Progenitor cell of endocrine pancreas (in vitro differentiated cells): ENCODE measurements at places on chromosomes 7 and 10.

DNA sequence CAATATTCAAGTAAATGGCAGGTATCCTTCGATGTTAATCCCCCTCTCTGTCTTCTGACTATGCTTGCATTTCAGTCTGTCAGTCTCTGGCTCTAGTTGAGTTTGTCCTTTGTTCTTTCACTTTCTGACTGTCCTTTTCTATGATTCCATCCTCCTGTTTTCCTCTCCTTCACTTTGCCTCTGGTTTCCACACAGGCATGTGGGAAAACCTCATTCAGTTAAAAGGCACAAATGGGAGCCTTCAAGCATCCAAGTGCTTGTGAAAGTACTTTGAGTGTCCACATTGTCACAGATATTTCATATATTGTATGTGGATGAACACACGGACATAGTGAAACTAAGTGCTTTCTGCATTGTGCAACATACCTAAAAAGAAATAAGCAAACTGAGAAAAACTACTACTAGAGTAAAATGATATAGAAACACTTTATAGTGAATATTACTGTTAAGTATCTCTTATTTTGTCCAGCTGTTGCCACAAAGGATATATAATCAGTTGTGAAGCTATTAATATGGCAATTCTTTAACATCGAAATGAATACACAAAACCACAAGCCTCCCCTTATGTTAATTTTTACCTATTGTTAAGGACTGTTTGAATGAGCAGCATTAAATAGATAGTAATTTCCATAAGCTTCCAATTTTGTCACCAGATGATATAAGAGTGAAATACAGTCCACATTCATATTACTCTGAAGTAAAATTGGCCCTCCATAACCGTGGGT, 71.7 kb downstream of the NRBF2 start:
- H3K27me3 ChIP-seq = no peaks in the 10 kb centered on the region
- peaks cover 18% of the 10 kb centered on the region for H3K36me3 ChIP-seq
- peaks cover 3% of the 10 kb centered on the region for H3K4me1 ChIP-seq

DNA sequence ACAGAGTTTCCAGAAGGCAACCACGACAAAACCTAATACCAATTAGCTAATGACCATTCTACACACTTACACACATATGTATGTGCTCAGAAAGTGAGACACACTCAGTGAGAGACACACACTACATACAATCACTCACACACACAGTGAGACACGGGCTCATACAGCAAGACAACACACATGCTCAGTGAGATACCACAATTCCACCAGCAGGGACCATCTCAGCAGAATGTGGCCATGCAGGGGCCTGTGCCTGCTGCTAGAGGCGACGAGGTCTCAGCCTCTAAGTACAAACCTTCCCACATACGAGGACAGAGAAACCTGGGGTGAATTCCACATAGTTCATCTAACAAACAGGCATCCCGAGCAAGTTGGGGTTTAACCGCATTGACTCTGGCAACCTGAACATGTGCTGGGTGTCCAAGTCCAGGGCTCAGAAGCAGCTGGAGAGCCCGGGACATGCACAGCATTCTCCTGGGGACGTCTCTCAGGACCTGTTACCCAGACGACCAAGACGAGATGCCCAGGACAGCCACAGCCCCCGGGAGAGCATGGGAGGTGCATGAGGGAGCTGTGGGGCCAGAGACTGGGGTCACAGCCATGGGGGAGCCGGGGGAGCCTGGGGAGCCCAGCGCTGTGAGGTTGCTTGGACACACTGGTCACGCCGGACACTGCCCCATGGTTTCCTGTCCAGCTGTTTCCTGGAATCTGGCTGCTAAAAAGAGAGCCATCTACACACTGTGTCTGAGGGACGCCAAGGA, 523.6 kb downstream of the PTPRN2 start:
- H3K4me1 ChIP-seq = no peaks in the 10 kb centered on the region
- no peak overlapping the region for H3K27ac ChIP-seq
- DNase-seq = no peak
- H3K36me3 ChIP-seq = no peaks in the 10 kb centered on the region
- no peaks in the 10 kb centered on the region for H3K27me3 ChIP-seq
- H3K4me3 ChIP-seq = no peak overlapping the region

- peak; percentile 39 for DNase-seq
- H3K36me3 ChIP-seq = peaks cover 1% of the 10 kb centered on the region
- peak overlapping the region; percentile 90 for H3K27ac ChIP-seq
- peaks cover 5% of the 10 kb centered on the region for H3K4me1 ChIP-seq
- H3K4me3 ChIP-seq = peak overlapping the region; percentile 89
These were observed 639 bp downstream of the DYDC2 start for GRCh38 chr10:80356989-80357850.

DNA sequence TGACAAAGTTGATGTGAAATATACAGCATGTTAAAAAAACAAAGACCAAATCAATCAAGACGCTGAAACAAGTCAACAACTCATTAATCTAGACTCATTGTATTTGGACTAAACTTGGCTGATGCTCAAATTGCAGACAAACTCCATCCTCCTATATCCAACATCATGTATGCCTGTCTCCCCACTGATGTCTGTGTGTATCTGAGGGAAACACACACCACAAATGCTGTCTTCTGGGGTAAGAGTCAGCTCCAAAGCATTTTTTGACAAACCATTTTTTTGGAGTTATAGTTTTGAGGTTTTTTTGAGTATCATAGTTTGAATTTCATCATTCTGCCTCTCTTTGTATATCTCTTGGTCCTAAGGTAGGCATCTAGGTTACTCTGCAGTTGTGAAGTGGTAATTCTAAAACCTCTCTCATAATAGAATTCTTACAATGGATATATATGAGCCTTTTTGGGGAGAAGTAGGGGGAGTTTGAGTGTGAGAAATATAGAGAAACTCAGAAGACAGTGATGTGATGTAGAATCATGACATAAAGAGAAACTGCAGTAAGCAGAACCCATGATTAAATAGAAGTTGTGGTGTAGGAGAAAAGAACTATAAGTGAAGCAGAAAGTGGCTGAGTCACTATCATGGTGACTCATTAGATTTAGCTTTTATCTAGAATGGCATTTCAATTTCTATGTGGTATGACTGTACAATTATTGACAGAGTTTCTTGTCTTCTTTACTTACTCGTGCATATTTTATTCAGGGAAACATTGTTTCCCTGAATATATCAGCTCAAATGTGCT, 1531.1 kb upstream of the LRRTM3 start:
- no peak overlapping the region for H3K4me3 ChIP-seq
- H3K27me3 ChIP-seq = no peaks in the 10 kb centered on the region
- no peaks in the 10 kb centered on the region for H3K4me1 ChIP-seq
- no peak overlapping the region for H3K27ac ChIP-seq
- DNase-seq = no peak

DNA sequence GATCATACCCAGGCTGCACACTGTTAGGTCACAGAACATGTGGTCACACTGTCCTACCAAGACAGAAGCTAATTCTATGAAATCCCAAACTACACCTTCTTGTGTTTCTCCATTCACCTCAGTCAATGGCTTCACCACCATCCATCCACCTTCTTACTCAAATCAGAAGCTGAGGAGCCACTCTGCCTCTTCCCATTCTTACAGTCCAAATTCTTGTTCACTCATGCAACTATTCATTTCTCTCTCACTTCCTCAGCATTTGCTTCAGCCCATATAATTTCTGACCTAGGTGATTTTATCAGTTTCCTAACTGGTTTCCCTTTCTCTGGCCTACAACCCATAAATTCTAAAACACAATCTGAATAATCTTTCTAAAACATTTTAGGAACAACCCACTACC, 229.2 kb downstream of the LRRN3 start:
- no peak overlapping the region for H3K4me3 ChIP-seq
- H3K27ac ChIP-seq = no peak overlapping the region
- H3K4me1 ChIP-seq = no peaks in the 10 kb centered on the region
- DNase-seq = no peak
- H3K36me3 ChIP-seq = no peaks in the 10 kb centered on the region
- no peaks in the 10 kb centered on the region for H3K27me3 ChIP-seq

DNA sequence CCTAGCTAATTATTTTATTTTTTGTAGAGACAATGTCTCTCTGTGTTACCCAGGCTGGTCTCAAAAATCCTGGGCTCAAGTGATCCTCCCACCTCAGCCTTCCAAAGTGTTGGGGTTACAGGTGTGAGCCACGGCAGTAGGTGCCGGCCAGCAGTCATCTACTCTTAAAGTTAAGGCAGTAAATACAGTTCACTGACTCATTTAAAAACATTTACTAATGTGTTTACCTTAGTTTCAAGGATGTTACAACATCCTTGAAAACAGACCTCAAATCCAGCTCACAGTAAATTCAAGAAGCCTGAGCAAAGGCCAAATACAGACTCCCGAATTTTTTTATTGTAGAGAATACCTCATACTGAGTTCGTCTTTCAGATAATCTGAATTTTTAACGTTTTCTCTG, 29.6 kb upstream of the ABCB4 start:
- no peak for DNase-seq
- no peaks in the 10 kb centered on the region for H3K36me3 ChIP-seq
- no peak overlapping the region for H3K4me3 ChIP-seq
- no peak overlapping the region for H3K27ac ChIP-seq
- no peaks in the 10 kb centered on the region for H3K4me1 ChIP-seq
- H3K27me3 ChIP-seq = no peaks in the 10 kb centered on the region

GRCh38 chr7:75635036-75635435, 103.7 kb downstream of the HIP1 start:
- no peak overlapping the region for H3K27ac ChIP-seq
- no peak overlapping the region for H3K4me3 ChIP-seq
- no peak for DNase-seq
- H3K4me1 ChIP-seq = peaks cover 19% of the 10 kb centered on the region
- peaks cover 8% of the 10 kb centered on the region for H3K36me3 ChIP-seq

- no peak overlapping the region for H3K27ac ChIP-seq
- H3K27me3 ChIP-seq = peaks cover 48% of the 10 kb centered on the region
- no peak overlapping the region for H3K4me3 ChIP-seq
- peaks cover 10% of the 10 kb centered on the region for H3K4me1 ChIP-seq
- no peaks in the 10 kb centered on the region for H3K36me3 ChIP-seq
These were observed 12.4 kb upstream of the CALML3 start for GRCh38 chr10:5512331-5512730.

GRCh38 chr10:126337251-126337810, 50.9 kb downstream of the ADAM12 start:
- H3K27me3 ChIP-seq = peaks cover 34% of the 10 kb centered on the region
- no peaks in the 10 kb centered on the region for H3K4me1 ChIP-seq
- no peak for DNase-seq

DNA sequence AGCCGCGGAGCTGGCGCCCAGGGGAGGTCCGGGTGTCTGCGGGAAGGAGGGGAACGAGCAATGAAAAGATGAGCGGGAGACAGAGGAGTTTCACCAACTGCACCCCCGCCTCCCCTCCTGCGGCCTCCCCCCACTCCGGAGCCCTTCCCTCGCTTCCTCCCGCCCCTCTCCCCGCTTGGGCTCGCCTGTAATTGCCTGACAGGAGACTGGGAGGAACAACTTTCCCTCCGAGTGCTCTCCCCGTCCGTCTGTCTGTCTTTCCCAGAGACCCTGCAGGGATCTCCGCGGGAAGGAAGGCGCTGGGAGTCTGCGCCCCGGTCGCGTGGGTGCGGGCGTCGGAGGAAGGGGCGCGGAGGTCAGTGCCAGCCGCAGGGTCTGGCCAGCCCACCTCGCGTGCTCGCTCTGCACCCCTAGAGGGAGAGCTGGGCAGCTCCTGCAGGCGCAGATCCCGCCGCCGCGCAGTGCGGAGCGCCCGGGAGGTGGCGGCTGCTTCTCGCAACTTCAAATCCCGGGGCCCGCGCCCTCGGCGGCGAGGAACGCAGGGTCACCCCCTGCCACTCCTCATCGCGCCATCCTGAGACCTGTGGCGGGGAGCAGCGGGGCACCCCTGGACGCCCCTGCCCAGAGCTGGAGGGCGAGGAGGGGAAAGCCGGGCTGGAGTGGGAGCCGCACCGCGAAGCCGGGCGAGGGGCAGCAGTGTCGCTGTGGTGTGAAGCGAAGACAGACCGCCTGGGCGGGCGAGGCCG, 511 bp upstream of the NRP1 start:
- peaks cover 33% of the 10 kb centered on the region for H3K4me1 ChIP-seq
- H3K36me3 ChIP-seq = no peaks in the 10 kb centered on the region
- peaks cover 10% of the 10 kb centered on the region for H3K27me3 ChIP-seq

- H3K36me3 ChIP-seq = no peaks in the 10 kb centered on the region
- no peak overlapping the region for H3K4me3 ChIP-seq
- H3K4me1 ChIP-seq = no peaks in the 10 kb centered on the region
- DNase-seq = no peak
- no peak overlapping the region for H3K27ac ChIP-seq
- H3K27me3 ChIP-seq = peaks cover 11% of the 10 kb centered on the region
These were observed 94.6 kb upstream of the FAM180A start for GRCh38 chr7:135843214-135843613.

DNA sequence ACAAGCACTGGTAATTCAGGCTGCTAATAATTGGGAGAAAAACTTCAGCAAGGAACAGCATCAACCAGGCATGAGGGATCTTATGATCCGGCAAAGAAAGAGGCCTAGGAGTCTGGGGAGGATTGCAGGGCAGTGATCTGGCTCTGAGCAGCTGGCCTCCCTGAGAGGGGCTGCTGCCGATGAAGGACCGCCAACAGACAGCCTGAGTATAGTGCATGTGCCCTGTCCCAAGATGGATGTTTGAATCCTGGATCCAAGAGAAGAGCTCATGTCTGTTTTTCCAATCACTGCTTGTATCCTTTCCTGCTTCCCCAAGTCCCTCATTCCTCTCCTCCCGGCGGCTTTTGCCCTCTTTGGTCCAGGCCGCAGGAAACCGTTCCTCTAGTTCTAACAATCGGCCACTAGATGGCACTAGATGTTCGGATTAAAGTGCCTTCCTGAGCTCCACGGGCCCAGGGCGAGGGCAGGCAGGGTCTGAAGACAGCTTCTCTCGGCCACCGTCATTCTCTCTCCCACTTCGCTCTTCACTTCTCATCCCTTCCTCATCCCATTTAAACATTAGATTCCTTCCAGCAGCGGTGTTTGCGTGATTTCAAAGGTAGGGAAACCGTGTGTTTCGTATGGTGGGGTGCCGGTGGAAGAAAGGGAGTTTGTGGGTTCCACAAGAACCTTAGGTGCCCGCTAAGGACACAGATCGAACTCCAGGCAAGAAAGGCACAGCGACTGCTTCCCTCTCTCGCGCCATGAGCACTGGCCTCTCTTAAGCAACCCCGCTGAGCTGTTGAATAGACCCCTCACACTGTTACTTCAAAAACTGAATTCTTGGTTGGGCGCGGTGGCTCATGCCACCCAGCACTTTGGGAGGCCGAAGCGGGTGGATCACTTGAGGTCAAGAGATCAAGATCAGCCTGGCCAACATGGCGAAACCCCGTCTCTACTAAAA, 82.4 kb downstream of the ADCYAP1R1 start:
- peak overlapping the region; percentile 8 for H3K27ac ChIP-seq
- peaks cover 2% of the 10 kb centered on the region for H3K4me1 ChIP-seq
- no peaks in the 10 kb centered on the region for H3K36me3 ChIP-seq
- peaks cover 6% of the 10 kb centered on the region for H3K27me3 ChIP-seq
- DNase-seq = peak; percentile 71
- peak overlapping the region; percentile 16 for H3K4me3 ChIP-seq

DNA sequence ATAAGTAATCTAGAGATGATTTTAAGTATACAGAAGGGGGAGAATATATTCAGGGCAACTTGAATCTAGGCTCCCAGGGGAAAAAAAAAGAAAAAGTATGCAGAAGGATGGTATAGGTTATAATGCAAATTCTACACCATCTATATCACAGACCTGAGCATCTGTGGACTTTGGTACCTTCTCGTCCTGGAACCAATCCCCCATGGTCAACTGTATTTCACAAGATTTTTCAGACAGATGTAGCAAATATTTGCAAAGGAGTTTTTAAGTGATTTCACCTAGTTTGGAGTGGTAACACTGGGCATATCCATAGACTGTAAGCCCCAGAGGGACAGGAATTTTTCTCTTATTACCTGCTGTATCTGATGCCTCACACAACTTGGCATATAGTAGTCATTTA, 58.8 kb downstream of the NOC3L start:
- H3K27ac ChIP-seq = no peak overlapping the region
- H3K4me3 ChIP-seq = no peak overlapping the region
- peaks cover 4% of the 10 kb centered on the region for H3K36me3 ChIP-seq
- no peak for DNase-seq
